Urinary bladder (tissue), 4 donors: ENCODE measurements at places on chromosomes 7 and 10.

- peak; percentile 49 for DNase-seq
Measured at GRCh38 chr10:58334817-58335305, at the start of gene UBE2D1. Gene UBE2D1 (plus strand): TSS chr10:58335006. CDS start chr10:58335202, 196 bp downstream.

DNA sequence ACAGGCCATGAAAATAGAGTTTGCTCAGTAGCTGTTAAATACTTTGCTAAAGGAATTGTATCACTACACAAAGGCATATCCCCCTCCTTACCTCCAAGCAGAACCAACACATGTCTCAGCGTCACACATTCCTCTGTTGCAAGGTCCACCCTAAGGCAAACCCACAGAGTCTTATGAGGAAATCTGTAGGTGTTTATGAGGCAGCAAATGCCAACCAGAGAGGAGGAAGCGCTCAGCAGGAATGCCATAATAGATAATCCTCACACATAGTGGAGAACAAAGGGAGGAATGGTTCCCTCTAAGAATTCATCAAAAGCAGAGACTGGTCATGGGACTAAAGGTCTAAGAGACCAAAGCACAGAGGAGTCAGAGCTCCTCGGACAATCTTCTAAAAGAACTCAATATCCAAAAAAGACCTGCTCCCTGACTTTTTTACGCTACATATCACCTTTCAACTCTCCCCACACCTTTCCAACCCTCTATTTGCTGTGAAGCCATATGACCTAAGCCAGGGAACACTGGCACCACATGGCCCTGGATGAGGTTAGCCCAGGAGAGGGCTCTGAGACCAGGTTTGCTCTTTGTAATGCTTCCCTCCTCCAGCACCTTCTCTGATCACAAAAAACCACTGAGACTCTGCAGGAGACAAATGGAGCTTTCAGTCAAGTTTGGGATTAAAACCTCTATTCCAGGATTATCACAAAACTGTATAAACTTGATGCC is 7.3 kb downstream of the SLC25A13 start:
- no peak for DNase-seq

DNA sequence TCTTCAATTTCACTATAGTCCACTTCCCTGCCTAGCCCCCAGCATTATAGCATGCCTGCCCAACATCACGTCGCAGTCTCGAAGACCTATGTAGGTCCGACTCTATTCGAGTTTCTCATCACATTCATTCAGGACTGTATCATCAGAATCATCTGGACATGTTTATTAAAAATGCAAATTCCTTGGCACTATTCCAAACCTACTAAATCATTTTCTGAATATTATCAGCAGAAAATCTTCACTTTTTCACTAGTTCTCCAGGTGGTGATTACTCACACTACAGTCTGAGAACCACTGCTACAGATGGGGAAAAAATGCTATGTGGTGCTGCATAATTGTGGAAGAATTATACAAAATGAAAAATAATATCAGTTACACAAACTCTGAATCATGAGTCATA is 29.3 kb upstream of the ETV1 start:
- DNase-seq, result no peak

DNA sequence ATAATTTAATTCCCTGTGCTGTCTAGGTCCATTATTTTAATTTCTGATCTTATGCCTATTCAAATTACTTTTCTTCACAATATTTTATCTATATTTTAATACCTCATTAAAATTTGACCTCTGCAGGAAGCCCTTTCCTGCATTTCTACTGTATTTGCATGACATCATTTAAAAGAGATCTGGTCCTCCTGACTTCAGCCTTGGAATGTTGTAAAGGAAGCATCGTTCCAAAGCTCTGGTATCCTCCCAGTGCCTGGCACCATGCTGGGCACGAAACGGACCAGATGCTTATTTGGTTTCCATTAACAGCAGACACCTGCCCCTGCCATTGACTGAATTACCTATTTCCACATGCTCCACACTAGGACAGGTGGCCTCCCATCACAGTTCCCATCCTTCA is 247.5 kb downstream of the KLF6 start:
- no peak for DNase-seq

DNA sequence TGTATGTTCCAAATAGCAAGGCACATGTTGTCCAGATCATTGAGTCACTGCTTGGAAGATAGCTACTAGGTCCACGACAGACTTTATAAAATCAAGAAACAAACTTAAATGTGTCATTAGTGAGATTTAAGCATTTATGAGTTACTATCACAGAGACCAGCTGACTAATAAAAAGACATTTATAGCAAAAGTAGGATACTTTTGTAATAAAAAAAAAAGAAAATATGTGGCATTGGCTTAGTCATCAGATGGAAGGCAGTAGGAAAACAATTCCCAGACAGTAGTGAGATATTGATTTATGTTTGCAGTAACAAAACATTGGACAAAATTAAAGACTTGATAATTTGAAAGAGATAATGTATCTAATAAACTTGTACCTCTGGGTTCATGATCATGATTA is 881.0 kb upstream of the LRRN3 start:
- no peak for DNase-seq

DNA sequence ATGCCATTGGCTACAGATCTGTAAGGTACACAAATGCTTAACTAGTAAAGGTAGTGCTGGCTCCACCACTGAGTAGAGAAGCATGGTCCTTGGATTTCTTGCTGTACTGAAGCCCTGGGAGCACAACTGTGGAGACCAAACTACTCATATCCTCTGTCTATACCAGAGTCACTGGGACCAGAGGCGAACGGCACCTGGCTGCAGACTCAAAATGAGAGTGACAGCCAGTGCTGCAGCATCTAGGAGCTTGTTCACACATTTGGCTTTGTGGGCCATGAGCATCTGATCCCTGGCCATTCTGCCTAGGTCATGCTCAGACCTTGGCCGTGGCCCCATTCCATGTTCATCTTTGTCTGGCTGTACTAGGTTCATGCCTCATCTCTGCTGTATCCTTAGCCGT is 31.9 kb downstream of the LRRC18 start:
- no peak for DNase-seq

GRCh38 chr7:72159911-72160310 is 252.2 kb downstream of the CALN1 start:
- no peak for DNase-seq

DNA sequence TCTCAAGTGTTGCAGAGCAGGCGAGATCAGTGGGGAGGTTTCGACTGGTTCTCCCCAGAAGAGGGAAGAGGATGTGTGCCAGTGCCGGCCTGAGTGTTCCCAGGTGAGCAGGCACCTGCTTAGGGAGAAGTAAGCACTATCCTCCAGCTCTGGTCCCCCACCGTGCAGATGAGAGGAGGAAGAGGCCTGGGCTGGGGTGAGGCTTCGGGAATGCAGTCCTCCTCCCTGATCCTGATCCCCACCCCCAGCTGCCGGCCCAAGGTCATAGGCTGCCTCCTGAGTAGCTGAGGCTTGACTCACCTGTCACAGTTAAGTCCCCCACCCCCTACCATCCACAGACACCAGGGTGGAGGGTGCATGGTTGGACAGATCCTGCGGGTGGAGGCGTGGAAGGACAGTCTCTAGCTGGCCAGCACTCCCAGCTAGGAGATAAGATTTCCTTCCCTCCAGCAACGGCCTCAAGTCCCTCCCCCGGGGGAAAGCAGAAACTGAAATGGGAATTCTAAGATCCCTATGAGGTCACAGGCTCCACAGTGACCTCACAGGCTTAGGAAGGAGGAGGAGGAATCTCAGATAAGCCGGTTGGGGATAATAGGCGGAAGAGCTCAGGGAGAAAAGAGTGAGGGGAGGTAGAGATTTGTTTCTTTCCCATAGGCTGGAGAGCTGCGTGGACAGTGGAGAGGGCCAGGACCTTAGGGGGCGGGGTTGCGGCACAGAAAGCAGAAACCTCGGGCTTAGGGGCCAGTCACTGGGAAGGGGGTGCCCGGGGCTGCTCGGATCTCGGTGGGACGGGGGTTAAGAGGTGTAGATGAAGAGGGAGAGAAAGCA is 1.0 kb downstream of the LRCH4 start:
- DNase-seq, result no peak
